ENCODE measurements at places on chromosomes 1 and 21. TPM values are rescaled to one million over a fixed set of nuclear protein-coding genes. Genes with fewer than 3 reads are reported as not detected.

Gene S100A1
- not detected for total RNA-seq

Gene TSPAN2
- 0.39 TPM for total RNA-seq

Gene SPRR1A
- not detected for total RNA-seq

Gene KCNJ6
- total RNA-seq, result under 0.01 TPM

Gene KCNJ15
- total RNA-seq, result 0.04 TPM

Gene LAMB3
- 7.1 TPM for total RNA-seq

Gene ZSWIM5
- 0.46 TPM for total RNA-seq

Gene SLAMF8
- total RNA-seq, result not detected

Gene MACO1
- total RNA-seq, result 19.1 TPM

Gene ADAMTS5
- total RNA-seq, result not detected
